SW480 (cell line): ENCODE measurements at places on chromosomes 3 and 15.

GRCh38 chr3:71149959-71150954, 433.3 kb downstream of the FOXP1 start:
- DNase-seq, result no peak

DNA sequence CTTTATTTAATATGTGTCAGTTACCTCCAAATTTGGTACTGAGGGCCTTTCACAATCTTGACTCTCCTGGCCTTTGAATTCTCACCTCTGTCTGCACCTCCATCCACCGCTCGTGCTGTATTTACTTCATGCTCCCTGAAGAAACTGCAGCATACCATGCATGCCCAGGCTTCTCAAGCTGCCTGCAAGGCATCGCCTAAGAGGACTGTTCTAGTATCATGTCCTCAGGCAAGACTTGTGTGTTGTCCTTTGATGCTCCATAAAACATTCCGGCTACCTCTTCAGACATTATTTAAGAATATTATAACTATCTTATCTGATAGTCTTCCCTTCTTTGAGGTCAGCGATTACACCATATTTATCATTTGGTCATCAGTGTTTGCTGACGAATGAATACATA, 682.5 kb downstream of the NR2F2 start:
- DNase-seq, result no peak

- DNase-seq, result no peak
Observed at GRCh38 chr3:60337421-60337820, 913.8 kb downstream of the FHIT start.

- peak; percentile 21 for DNase-seq
Observed at GRCh38 chr3:36707623-36708409, 56.5 kb downstream of the DCLK3 start.

DNA sequence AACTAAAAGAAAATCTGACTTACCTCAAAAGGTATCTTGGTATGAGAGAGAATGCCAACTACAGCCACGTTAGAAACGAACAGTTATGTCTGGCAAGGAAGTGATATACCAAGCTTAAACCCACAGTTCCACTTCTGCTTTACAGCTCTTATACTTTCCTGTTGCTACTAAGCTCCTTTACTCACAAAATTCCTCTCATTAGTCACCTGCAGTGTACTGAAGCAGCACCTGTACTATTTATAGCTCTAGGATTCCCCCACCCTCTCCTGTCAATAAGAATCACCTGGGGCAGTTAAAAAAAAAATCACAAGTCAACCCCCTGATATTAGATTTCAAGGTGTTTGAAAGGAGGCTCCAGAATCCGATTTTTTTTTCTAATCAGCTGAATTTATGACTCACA, 2.9 kb upstream of the TMEM266 start:
- DNase-seq, result peak; percentile 30

- no peak for DNase-seq
Observed at GRCh38 chr3:61073566-61074165, 177.6 kb downstream of the FHIT start.

DNA sequence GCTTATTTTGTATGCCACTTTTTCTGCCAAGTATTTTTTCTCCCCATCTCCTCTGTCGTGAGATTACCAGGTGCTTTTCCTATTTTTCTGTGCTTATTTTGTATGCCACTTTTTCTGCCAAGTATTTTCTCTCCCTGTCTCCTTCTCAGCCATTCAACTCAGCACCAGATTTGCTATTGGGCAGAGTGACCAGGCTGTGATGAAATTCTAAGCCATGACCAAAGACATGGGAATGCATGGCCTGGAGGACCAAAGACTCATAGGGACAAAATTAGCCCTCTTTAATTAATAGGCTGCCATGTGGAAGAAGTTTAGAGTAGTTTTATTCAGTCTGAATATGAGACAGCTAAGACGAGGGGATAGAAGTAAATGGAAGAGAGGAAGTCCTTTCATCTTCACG, 257.4 kb downstream of the SQOR start:
- no peak for DNase-seq

DNA sequence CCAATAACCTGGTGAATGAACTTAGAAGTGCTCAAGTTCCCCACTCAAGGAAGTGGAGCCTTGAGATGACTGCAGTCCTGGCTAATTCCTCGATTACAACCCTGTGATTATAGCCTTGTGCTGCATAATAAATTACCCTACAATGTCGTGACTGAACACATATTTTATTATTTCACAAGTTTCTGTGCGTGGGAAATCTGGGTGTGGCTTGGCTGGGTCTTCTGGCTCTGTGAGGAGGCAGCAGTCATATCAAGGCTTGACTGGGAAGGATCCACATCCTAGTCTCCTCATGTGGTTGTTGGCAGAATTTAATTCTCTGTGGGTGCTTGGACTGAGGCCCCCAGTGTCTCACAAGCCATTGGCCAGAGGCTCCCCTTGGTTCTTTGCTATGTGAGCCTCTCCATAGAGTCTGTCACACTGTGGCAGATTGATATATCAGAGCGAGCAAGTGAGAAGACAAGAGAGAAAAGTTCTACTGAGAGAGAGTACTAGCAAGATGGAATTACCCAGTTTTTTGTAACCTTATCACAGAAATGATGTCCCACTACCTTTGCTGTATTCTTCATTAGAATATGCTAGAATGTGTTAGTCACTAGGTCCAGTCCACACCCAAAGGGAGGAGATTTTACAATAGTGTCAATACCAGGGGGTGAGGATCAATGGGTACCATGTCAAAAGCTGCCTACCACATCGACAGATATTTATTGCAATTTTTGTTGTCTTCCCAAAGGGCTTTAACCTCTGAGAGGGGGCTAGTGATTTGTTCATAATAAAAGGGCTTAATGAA, 102.8 kb upstream of the TBC1D5 start:
- DNase-seq, result no peak

DNA sequence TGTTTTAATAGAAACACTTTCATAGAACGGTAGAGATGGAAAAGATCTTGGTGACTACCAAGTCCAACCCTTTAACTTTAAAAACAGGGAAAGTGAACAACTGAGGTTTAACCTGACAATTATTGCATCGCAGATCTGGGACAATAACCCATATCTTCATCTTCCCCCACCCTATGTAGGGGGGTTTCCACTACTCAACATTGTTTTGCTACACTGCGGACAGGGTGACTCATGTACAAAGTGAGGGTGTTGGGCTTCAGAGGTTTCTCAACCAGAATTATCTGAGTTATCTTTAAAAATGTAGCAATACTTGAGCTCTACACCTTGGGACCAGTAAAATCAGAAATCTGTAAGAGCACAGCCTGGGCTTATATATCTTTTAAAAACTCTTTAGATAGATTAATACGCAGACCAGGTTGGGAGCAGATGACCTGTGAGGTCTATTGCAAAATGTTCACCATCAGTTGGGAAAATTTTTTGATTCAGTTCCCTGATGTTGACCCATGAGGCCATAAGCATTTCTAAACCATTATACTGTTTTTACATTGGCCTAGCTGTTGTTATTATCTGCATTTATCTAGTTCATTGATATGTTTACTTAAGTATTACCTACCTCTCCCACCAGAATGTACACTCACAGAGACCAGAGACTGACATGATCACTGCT, 103.6 kb upstream of the ICE2 start:
- DNase-seq, result no peak

DNA sequence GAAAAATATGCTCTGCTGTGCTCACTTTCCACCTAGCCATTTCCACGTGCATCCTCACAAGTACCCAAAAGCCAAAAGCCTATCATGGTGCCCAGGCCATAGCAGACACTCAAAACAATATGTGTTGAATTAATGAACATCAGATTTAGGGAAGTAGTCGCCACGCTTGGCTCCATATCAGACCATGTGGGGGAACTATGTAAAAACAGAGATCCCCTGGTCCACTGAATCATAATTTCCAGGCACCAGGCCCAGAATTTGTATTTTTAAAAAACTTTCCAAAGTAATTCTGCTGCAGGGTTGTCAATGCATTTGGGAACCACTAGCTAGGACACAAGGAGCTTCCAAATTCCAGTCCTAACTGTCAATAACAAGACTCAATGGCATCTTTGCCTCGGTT, 77.3 kb downstream of the CNTN3 start:
- no peak for DNase-seq

DNA sequence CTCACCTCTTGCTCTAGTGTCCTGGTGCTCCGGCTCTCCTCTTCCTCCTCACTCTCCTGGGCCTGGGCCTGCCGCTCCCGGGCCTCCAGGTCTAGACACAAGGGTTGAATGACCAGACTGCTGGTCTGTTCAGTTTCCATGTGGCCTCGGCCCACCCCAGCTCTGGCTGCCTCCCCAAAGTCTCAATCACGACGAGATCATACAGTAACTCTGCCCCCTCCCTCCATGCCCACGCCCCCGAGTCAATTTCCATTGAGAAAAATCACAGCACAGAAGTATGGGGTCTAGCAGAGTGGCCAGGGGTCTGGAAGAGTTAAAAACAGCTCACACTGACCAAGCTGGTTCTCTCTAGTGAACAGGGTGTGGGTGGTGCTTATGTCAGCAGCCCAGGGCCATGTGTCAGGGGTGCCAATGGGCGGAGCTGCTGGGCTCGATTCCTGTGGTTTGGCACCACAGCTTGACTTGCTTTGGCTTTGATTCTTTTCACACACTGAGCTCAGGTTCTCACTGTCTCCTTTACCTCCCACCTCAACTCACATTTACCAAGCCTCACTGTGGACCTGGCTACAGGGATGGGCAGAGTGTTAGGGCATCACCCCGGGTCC, 6.9 kb downstream of the C15orf62 start:
- DNase-seq, result peak; percentile 74

- DNase-seq, result no peak
Observed at GRCh38 chr3:159429702-159430101, 558.9 kb upstream of the IL12A start.

DNA sequence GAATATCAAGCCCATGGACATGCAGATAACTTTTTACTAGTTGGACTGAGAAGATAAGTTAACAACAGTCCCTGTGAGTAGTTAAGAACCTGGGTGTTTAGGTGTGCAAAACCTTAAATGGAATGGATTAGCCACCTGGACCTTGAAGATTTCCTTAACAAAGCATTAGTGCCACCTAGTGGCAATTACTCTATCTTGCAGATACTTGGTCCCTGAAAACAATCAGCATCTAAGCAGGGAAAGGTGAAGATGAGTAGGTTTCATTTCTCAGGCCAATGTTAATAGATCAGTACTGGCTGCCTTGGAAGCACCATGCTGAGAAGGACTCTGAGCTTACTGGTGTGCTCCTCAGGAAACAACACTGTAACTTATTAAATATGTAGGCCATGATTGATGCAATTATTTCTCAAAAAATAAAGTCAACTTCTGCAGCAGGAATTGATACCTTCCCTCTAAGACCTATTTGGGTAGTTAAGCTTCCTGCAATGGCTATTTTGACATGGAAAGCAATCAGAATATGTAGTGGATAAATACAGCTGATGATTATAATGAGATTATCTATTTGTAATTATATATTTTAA, 329.4 kb downstream of the TBC1D5 start:
- peak; percentile 57 for DNase-seq

DNA sequence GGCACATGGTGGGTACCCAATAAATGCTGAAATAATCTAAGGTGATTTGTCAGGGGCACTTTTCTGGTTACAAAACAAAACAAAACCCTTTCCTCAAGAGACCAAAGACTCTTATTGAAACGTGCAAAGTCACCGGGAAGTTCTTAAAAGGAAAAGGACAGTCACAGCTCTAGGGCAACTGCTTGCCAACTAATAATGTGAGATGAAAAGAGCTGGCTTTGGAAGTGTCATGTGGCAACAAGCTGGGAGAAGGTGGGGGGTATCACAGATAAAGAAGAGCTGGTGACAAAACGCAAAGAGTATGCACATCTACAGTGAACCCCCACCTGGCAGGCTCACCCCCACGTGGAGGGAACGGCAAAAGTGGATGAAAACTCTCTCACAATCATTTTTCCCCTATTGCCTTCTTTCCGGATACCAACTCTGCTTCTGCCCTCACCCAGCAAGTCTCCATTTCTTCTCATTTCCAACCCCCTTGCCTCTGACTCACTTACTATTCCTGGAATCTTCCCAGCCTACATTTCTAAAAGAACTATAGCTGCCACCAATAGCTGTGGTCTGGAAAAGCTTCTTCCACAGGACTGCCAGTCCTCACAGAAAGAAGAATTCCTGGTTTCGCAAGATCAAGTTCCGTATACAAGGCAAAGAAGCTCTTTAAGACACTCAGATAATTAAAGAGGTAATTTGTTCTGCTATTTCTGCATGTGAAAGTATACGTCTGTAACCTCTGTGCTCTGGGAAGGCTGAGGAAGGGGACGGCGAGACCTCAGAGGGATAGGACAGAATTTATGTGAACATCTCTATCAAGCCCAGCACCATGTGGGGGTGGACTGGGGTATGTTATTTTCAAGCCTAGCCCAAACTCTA, 21.8 kb upstream of the ANPEP start:
- DNase-seq, result no peak

DNA sequence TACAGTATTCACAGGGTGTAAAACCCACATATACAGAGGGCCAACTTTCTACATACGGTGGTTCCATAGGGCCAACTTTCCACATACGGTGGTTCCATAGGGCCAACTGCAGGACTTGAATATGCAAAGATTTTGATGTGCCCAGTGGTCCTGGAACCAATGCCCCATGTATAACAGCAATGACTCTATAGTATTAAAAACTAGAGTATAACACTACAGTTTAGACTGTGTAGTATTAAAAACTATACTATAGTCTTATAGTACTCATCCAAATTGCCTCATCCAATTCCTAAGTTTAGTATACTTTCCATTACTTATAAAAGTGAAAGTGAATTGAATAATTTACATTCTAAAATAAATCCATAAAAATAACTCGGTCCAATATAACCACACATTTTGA, 75.9 kb downstream of the GSK3B start:
- no peak for DNase-seq

GRCh38 chr3:187064210-187065115, 74.8 kb downstream of the RPL39L start:
- no peak for DNase-seq

- no peak for DNase-seq
Observed at GRCh38 chr3:126083138-126083445, 832 bp downstream of the SLC41A3 start.

DNA sequence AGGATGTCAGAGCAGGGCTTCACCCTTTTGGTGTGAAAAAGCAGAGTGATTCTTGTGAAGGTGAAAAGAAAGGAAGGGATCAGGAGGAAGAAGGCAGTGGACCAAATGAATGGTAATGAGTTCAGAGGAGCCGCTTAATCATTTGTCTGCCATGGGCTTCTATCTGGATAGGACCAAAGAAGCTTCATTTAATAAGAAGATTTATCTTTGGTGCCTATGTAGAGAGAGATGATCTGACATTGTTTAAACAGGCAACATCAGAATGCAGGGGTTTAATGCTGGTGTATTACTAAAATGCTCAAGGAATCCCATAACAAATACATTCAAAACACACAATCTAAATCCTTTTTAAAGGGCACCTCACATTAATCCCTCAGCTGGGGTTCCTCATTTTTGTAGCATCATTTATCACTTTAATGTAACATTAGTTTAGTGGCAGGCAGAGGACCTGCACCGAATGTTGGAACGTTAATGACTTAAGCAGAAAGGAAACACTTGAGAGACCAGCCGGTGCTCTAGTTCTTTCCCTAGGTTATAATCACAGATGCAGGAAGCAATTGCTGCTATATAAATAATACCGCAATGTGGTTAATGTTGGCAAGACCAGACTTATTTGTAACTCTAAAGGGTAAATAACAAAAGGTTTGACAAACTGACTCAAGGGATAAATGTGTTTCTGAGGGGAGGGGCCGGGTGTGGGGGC, 27.9 kb upstream of the IL1RAP start:
- peak; percentile 73 for DNase-seq
